ENCODE measurements at places on chromosomes 13 and 19.
A peak's percentile ranks its signal among the peaks of the same experiment; 100 is the strongest.

- no peak for DNase-seq
Observed at GRCh38 chr13:98315902-98316301, 138.8 kb upstream of the RNF113B start.

- no peak for DNase-seq
Observed at GRCh38 chr19:5113633-5114586, 145.0 kb downstream of the KDM4B start.

DNA sequence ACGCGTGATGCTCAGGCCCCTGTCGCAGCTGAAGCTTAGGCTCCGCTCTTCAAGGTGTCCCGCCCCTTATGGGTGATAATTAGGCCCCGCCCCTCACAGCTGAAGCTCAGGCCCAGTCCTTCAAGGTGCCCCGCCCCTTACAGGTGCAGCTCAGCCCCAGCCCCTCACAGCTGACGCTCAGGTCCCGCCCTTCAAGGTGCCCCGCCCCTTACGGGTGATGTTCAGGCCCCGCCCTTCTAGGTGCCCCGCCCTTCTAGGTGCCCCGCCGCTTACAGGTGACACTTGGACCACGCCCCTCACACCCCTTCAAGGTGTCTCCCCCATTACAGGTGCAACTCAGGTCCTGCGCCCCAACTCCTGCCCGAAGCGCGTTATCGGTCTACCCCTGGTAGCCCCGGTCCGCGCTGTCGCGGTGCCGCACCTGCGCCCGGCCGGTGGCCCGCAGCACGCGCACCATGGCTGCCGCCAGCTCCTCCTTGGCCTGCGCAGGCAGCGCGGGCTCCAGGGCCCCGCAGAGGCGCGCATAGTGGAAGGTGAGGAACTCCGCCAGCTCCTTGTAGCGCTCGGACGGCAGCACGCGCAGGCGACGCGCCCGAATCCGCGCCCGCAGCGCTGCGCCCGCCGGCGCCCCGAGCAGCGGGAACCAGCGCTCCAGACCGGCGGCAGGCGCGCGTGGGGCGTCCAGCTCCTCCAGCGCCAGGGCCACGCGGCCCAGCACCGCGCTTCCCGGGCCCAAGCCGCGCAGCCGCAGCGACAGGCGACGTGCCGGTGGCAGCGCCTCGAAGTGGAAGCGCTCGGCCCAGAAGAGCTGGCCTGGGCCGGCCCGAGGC, 7.3 kb downstream of the RASAL3 start:
- no peak for DNase-seq

DNA sequence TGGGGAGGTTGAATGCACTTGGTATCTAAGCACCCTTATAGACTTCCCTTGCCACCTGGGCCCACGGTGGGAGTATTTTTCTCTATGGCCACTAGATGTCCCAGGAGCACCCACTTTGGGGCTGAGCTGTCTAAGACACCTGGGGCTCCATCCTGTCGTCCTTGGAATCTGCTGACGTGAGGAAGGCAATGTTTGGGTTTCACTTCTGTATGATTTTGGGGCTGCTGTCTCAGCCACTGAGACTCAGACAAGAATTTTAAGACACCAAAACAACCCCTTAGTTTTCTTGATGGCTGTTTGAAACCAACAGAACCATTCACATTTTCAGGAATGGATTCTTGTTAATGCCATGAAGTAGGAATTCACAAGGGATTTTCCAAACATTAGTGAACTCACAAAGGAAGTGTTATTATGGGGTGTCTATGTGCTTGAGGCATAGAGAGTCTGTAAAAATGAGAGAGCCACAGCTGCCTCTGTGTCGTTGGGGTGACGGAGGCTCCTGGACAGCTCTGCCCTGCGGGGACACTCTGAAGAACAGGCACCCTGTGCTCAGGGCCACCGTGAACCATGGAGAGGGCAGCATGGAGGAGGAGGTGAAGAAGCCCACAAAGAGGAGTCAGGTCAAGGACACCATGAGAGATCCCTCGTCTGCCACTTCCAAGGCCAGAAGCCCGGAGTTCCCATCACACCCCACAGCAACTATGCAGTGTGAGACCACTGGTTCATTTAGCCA, 106.8 kb upstream of the SPATA13 start:
- DNase-seq: peak; percentile 60

DNA sequence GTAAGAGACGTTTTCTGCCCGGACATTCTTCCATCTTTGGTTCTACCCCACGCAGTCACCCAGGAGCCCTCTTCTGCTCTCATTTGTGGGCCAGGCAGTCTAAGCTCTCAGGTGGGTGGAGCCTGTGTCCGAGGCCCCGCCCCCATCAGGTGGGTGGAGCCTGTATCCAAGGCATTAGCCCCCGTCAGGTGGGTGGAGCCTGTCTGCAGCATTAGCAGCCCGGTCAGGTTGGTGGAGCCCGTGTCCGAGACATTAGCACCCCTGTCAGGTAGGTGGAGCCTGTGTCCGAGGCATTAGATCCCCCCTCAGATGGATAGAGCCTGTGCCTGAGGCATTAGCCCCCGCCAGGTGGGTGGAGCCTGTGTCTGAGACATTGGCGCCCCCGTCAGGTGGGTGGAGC, 45.5 kb upstream of the C13orf46 start:
- no peak for DNase-seq
